ENCODE measurements at places on chromosomes 6 and 20.

DNA sequence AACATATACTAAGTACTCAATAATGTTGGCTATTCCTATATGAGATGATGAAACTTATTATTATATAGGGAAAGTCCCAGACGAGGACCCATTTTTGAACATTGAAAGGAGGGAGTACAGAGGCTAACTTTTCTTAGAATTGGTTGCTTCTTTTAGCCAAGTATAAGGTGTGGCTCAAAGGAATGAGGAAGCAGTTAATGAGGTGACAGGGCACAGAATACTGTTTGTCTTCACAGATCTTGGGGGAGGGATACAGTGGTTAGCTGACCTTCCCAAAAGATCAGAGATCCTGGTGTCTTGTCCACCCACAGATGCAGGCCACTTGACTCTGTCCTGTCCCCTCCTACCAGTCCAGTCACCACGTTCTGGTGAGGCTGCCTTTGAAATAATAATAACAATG is 67.8 kb upstream of the EPB41L1 start:
- DNase-seq, result no peak

GRCh38 chr20:59145247-59145923 is 18.2 kb upstream of the ZNF831 start:
- no peak for DNase-seq

- DNase-seq, result no peak
These were observed 71.4 kb downstream of the FOXA2 start for GRCh38 chr20:22512911-22513489.

GRCh38 chr6:134630508-134631121 is 312.7 kb upstream of the SGK1 start:
- DNase-seq, result no peak

DNA sequence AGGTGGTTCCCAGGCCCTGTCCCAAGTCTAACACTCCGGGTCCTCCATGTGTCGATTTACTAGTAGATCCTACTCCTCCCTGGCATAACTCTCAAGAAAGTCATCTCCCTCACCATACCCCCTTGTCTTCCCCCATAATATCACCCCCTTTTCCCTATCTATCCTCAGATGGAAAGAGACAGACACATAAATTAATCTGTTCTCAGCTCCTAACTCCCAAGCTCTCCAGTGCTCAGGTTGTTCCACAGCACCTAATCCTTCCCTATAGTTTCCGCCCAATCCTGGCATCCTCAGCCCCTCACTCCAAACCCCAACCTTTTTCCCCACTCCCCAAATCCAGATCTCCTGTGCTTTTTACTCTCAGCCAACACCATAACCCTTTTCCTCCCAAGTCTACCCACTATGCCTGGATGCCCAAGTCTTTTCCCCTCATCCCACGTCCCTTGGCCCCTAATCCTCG is 808 bp downstream of the ILRUN start:
- DNase-seq, result no peak

DNA sequence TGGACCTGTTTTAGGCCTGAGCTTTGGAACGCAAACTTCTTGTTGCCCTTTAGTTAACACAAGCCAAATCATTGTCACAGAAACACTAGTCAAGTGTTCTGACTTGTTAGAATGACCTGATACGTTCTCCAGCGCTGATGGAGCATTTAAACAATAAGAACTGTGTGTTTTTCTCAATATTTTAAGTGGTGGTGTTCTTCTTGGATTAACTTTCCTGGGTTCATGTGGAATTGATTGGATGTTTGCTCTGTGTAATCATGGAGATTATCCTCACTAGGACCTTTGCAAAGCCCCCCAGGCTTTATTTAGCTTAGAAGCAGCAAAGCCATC is 1.6 kb downstream of the LRRC1 start:
- no peak for DNase-seq
